ENCODE measurements at places on chromosomes 4 and X. TPM values are rescaled to one million over a fixed set of nuclear protein-coding genes. Genes with fewer than 3 reads are reported as not detected.

The MAGEB10 gene
- not detected for total RNA-seq

- no peak for DNase-seq
These were observed 147.0 kb downstream of the HS3ST1 start for GRCh38 chr4:11281720-11282119.

DNA sequence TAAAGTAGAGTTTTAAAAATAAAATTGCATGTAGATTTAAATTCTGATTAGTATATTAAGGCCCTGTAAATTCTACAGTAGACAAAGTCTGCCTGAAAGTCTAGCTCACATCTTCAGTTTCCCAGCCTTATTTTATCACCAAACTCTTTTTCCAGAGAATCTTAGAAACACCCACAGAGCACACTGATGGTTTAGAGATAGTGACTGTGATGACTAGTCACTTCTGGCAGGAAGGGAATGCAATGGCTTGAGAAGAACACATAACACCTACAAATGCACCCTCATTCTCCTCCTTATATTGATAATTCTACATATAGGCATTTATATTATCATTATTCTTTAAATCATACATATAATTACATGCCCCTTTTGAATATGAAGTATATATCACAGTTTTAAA, 232.9 kb downstream of the ARAP2 start:
- DNase-seq = no peak

DNA sequence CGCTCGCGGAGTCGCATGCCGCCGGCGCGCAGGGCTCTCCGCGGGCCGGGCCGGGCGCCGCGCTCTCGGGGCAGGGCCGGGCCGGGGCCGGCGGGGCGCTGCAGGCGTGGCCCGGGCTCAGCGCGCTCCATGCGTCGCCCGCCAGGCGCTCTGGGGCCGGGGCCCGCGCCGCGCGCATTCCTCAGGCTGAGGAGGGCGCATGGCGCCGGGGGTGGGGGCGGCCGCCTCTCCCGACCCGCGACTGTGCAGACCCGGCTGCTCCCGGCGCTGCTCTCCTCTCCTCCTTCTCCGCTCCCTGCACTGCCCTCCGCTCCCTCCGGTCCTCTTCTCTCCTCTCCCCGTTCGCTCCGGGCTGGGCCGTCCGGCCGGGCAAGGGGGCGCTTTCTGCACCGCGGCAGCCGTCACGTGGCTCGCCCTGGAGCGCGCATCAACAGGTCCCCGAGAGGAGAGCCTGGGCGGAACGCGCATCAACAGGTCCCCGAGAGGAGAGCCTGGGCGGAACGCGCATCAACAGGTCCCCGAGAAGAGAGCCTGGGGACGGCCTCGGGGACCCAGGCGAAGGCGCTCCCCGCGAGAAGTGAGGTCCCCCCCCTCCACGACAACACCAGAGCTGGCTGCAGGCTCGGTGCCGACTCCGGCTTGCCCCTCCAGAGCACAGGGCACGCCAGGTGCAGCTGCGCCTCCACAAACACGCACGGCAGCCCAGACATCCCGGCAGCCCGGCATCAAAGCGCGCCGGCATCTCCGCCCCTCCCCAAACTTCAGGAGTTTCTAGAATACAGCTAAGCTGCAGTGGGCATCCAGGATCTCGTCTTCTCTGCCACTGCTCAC, 12.9 kb downstream of the PPP2R3B start:
- no peak for DNase-seq

DNA sequence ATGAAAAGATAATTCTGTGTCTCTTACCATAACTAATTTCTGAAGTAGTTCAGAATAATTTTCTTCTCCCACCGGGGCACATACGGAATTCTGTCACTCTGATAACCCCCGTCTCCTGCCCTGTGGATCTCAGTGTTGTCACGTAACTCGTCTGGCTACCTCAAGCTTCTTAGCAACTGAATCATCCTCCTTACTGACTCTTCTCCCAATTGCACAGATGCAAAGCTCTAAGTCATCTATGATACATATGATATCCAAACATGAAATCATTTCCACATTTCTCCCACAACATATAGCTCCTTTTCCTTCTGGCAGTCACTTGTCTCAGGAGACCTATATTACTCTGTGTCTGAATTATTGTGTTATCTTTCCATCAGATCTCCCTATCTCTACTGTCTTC, 1043.1 kb upstream of the TENM3 start:
- no peak for DNase-seq

DNA sequence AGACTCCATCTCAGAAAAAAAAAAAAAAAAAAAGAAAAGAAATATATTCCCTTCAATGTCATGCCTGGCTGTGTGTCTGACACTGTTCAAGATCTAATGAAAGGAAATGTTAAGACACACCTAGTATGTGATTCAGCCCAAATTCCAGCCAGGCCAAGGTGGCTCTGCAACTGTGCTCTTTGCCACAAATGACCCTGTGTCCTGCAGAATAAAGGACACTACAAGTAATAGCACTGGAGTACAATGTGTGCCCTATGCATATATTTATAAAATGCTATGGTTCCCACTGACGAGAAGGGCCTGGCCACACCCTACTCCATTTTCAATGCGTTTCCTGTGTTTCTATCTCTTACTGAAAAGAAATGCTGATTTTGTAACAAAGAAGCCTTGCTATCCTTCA, 98.0 kb upstream of the SORBS2 start:
- no peak for DNase-seq

GRCh38 chr4:43253541-43253940, 361.0 kb downstream of the GRXCR1 start:
- no peak for DNase-seq

Data from spinal cord (tissue), 10 donors.